ENCODE measurements at places on chromosomes 13 and 19.

DNA sequence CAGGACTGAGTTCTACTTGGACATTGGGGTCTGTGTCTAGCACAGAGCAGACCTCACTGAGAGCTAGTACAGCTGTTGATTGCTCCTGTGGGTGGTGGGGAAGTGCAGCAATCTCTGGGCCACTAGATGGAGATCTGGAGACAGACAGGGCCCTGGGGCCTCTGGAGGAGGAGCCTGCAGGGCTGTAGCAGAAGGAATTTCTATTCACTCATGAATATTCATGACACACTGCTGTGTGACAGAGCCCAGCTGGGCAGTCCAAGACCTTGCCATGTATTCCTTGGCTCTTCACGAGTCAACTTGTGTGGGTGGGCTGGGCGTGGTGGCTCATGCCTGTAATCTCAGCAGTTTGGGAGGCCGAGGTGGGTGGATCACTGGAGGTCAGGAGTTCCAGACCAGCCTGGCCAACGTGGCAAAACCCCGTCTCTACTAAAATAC, 37.5 kb downstream of the SUGP2 start:
- DNase-seq, result no peak

DNA sequence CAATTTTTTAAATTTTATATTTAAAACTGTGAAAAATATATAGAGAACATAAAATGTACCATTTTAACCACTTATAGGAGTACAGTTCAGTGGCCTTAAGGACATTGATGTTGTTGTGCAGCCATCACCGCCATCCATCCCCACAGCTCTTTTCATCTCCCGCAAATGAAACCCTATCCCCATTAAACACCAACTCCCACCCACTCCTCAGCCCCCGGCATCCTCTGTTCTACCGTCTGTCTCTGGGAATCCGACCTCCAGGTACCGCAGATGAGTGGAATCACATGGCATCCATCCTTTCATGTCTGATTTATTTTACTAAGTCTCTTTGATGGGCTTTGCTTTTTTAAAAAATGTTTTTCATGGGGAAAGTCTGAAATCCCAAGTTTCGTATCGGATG, 23.8 kb upstream of the SMIM17 start:
- no peak for DNase-seq

- peak; percentile 31 for DNase-seq
Observed at GRCh38 chr19:40549007-40549708, 27.5 kb upstream of the SHKBP1 start.

DNA sequence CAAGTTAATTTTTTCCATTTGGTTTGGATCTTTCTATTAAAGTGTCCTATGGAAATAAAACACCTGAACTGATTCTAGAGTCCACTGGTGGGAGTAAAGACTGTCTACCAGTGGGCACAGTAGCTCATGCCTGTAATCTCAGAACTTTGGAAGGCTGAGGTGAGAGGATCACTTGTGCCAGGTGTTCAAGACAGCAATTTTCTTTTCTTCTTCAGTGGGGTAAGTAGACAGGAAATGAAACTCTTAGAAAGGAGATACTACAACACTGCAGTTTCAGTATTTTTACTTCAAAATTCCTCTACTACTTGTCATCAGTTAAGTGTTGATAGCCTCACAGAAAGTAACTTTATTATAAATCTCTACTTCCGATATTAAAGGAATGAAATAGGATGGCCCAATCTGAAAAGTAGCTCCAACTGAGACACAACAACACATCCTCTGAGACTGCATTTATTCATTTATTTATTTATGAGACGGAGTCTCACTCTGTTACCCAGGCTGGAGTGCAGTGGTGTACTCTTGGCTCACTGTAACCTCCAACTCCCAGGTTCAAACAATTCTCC, 26.3 kb downstream of the DNMT1 start:
- DNase-seq, result no peak

GRCh38 chr13:52896827-52897659, 48.6 kb upstream of the PCDH8 start:
- no peak for DNase-seq

Measured in activated gamma-delta T cell (primary cell).